ENCODE measurements at places on chromosomes 4 and X.

- H3K36me3 ChIP-seq, result no peaks in the 10 kb centered on the region
- H3K27ac ChIP-seq, result no peak overlapping the region
- DNase-seq, result no peak
- no peaks in the 10 kb centered on the region for H3K4me1 ChIP-seq
- no peaks in the 10 kb centered on the region for H3K27me3 ChIP-seq
Measured at GRCh38 chrX:137742846-137743245, 176.9 kb downstream of the ZIC3 start.

DNA sequence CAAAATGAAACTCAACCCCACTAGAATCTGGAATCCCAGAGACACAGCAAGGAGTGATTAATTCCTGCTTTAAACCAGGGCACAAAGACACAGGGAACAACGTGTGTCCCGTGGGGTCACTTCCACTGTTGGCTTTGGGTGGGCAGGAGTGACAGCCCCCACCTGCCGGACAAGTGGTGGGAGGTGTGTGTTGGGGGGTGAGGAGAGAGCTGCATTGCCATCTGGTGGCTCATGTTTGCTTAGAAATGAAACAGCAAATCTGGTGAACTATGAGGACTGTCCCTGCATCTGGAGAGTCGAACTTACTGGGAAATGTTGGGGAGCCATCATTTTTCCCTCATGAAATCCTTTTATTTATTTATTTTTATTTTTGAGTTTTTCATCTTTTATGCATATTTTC lies 75.9 kb upstream of the AFAP1 start:
- H3K36me3 ChIP-seq, result no peaks in the 10 kb centered on the region
- DNase-seq, result no peak
- no peaks in the 10 kb centered on the region for H3K4me1 ChIP-seq
- no peak overlapping the region for H3K4me3 ChIP-seq
- H3K27ac ChIP-seq, result no peak overlapping the region

- H3K27ac ChIP-seq, result no peak overlapping the region
- H3K36me3 ChIP-seq, result no peaks in the 10 kb centered on the region
- no peak overlapping the region for H3K4me3 ChIP-seq
- no peaks in the 10 kb centered on the region for H3K27me3 ChIP-seq
- no peak for DNase-seq
- no peaks in the 10 kb centered on the region for H3K4me1 ChIP-seq
Measured at GRCh38 chrX:91066104-91066503, 368.5 kb upstream of the PABPC5 start.

DNA sequence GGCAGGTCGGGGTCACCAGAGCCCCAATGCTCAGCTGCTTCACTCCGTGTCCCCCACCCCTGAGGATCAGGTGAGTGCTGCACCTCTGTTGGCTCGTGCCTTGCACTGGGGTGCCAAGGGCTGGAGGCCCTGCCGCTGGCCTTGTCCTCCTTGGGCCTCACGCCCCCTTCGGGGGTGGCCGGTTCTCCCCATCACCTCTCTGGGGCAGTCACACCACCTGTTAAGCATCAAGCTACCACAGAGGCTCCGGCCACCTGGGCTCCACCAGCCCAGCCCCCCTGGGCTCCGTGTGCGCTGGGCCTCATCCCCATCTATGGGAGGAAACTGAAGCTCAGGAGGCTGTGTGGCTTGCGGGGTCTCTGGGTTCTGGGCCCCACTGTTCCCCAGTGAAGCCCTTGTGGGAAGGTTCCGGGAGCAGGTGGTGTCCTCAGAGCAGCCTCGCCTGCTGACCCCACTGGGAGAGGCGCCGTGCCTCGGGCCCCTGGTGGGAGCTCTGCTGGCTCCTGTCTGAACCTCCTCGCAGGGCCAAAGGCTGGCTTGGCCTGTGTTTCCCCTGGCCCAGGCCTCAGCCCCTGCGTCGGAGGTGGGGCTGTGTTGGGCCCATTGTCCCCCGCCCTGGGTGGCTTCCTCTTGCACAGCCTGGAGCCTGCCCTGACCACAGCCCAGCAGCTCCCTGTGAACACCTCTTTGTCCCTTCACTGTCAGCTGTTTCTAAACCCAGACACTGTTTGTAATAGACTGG lies 30.8 kb downstream of the DOK7 start:
- H3K4me1 ChIP-seq, result peaks cover 10% of the 10 kb centered on the region
- no peak overlapping the region for H3K4me3 ChIP-seq
- DNase-seq, result no peak

- H3K36me3 ChIP-seq, result no peaks in the 10 kb centered on the region
- peaks cover 5% of the 10 kb centered on the region for H3K4me1 ChIP-seq
- H3K27ac ChIP-seq, result no peak overlapping the region
- no peaks in the 10 kb centered on the region for H3K27me3 ChIP-seq
- no peak for DNase-seq
Measured at GRCh38 chrX:56068274-56068758, 163.8 kb upstream of the KLF8 start.

DNA sequence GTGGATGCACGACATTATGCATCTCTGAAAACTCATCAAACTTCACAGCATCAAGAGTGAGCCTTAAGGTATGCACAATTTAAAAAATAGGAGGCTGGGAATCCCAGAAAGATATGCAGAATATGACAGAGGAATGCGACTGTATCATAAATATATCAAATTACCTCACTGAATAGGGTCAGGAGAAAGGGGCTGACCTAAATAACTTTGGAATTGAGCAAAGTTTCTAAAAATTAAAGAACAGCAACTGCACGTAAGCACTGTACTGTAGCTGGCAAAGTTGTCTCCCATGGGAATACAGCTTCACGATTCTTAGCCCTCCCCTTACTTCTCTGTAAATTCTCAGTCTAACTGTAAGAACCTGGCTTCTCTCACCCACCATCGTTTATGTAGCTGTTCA lies 397.4 kb upstream of the ZFP42 start:
- no peak overlapping the region for H3K4me3 ChIP-seq
- no peak for DNase-seq
- no peaks in the 10 kb centered on the region for H3K27me3 ChIP-seq
- H3K27ac ChIP-seq, result no peak overlapping the region
- H3K36me3 ChIP-seq, result no peaks in the 10 kb centered on the region

DNA sequence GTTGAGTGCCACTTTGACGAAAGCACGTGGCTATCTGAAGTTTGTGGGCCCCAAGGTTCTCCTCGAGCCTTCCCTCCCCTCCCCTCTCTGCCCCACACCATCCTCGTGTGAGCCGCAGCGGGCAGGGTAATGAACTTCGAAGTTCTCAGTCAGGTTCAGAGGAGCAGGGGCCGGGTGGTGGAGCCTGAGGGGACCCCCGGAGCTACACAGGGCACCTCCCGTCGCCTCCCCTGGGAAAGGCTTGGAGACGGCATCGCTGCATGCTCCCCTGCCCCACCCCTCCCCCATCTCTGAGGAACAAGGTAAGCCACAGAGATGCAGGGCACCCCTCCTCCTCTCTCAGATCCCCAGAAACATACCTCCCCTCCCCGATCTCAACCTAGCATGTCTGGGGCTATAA lies 2.8 kb upstream of the NKX1-1 start:
- DNase-seq, result no peak
- peaks cover 3% of the 10 kb centered on the region for H3K36me3 ChIP-seq
- peaks cover 72% of the 10 kb centered on the region for H3K27me3 ChIP-seq

GRCh38 chrX:150856101-150856500 lies 42.4 kb downstream of the CD99L2 start:
- no peaks in the 10 kb centered on the region for H3K27me3 ChIP-seq
- peaks cover 1% of the 10 kb centered on the region for H3K36me3 ChIP-seq
- no peak overlapping the region for H3K27ac ChIP-seq
- DNase-seq, result no peak
- H3K4me3 ChIP-seq, result no peak overlapping the region
- H3K4me1 ChIP-seq, result peaks cover 10% of the 10 kb centered on the region

GRCh38 chr4:6402566-6403399 lies 69.6 kb downstream of the PPP2R2C start:
- H3K4me3 ChIP-seq, result no peak overlapping the region
- peaks cover 1% of the 10 kb centered on the region for H3K36me3 ChIP-seq

DNA sequence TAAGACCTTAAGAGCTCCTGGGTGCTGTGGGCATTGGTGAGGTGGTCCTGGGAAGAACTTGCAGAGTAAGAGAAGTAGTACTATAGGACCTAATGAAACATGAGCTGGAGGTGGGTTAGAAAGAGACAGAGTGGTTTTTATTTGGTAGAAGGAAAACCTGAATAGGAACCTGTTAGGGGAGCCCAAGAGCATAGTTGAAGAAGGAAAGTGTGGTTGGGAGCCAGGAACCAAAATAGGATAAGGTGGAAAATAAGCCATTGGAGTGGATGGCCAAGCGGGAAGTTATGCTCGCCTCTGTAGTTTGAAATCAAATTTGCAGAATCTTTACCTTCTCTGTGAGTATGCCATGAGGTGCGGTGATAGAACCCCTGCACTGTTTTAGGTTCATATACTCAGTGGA lies 26.7 kb downstream of the GAB1 start:
- no peaks in the 10 kb centered on the region for H3K27me3 ChIP-seq
- DNase-seq, result no peak
- no peak overlapping the region for H3K4me3 ChIP-seq
- no peak overlapping the region for H3K27ac ChIP-seq

GRCh38 chr4:145501051-145501660 lies 19.5 kb downstream of the SMAD1 start:
- H3K4me1 ChIP-seq, result peaks cover 6% of the 10 kb centered on the region
- peaks cover 2% of the 10 kb centered on the region for H3K36me3 ChIP-seq
- no peak for DNase-seq
- H3K27me3 ChIP-seq, result no peaks in the 10 kb centered on the region
- H3K27ac ChIP-seq, result no peak overlapping the region

- no peaks in the 10 kb centered on the region for H3K27me3 ChIP-seq
- DNase-seq, result peak; percentile 83
- peaks cover 72% of the 10 kb centered on the region for H3K4me1 ChIP-seq
Measured at GRCh38 chr4:26873391-26874026, 12.9 kb downstream of the STIM2 start.

- H3K36me3 ChIP-seq, result peaks cover 11% of the 10 kb centered on the region
- DNase-seq, result no peak
- peaks cover 35% of the 10 kb centered on the region for H3K4me1 ChIP-seq
- H3K27me3 ChIP-seq, result no peaks in the 10 kb centered on the region
Measured at GRCh38 chr4:165331359-165331758, 3.9 kb downstream of the MSMO1 start.

GRCh38 chr4:167779280-167779679 lies 313.1 kb upstream of the ANXA10 start:
- no peaks in the 10 kb centered on the region for H3K4me1 ChIP-seq
- H3K36me3 ChIP-seq, result no peaks in the 10 kb centered on the region
- H3K4me3 ChIP-seq, result no peak overlapping the region
- no peak for DNase-seq

DNA sequence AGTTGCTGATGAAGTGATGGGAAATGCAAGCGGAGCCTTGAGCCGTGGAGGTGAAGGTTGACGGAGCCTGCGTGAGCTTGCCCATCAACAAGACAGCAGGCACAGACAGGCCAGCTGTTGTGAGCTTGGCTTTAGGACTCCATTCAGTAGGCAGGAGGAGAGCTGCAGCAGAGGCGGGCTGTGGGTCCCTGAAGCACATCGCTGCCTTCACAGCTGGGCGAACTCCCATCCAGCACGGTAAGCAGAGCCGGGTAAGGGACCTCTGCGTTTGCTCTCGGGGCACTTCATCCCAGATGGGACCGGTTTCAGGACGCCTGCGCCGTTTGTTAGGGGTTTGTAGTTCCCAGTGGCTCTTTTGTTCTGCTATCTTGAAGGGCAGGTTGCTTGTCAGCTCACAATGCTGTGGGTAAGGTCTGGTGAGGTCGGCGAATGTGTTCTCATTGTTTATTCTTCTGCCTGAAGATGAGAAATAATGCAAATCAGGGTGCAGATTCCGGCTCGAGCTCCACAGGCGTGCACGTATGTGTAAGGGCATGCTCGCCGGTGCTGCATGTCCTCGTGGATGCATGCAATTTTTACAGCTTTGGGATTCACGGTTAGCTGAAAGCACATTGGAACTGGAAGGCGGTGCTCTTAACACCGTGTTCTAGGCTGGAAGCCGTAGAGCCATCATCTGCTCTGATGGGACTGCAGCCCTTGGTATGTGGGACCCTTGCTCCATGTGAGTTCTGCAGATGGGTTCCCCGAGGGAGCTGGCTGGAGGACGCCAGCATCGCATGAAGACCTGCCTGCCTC lies 54.6 kb upstream of the CLDN34 start:
- DNase-seq, result no peak
- H3K4me3 ChIP-seq, result no peak overlapping the region
- H3K27ac ChIP-seq, result no peak overlapping the region
- H3K4me1 ChIP-seq, result no peaks in the 10 kb centered on the region
- no peaks in the 10 kb centered on the region for H3K36me3 ChIP-seq

GRCh38 chr4:55864577-55865223 lies 11.3 kb downstream of the EXOC1 start:
- H3K27ac ChIP-seq, result no peak overlapping the region
- DNase-seq, result no peak
- peaks cover 12% of the 10 kb centered on the region for H3K4me1 ChIP-seq
- H3K27me3 ChIP-seq, result no peaks in the 10 kb centered on the region
- no peak overlapping the region for H3K4me3 ChIP-seq

GRCh38 chrX:39866229-39866628 lies 231.5 kb downstream of the BCOR start:
- H3K27me3 ChIP-seq, result no peaks in the 10 kb centered on the region
- DNase-seq, result no peak
- no peak overlapping the region for H3K4me3 ChIP-seq
- no peaks in the 10 kb centered on the region for H3K36me3 ChIP-seq
- peaks cover 25% of the 10 kb centered on the region for H3K4me1 ChIP-seq
- H3K27ac ChIP-seq, result no peak overlapping the region

- no peaks in the 10 kb centered on the region for H3K36me3 ChIP-seq
- no peaks in the 10 kb centered on the region for H3K27me3 ChIP-seq
- no peak overlapping the region for H3K4me3 ChIP-seq
- H3K4me1 ChIP-seq, result no peaks in the 10 kb centered on the region
Measured at GRCh38 chr4:128698386-128698785, 111.1 kb upstream of the JADE1 start.

- H3K27ac ChIP-seq, result peak overlapping the region; percentile 82
- peak overlapping the region; percentile 93 for H3K4me3 ChIP-seq
- no peak for DNase-seq
- H3K36me3 ChIP-seq, result peaks cover 31% of the 10 kb centered on the region
- no peaks in the 10 kb centered on the region for H3K27me3 ChIP-seq
- H3K4me1 ChIP-seq, result peaks cover 21% of the 10 kb centered on the region
Measured at GRCh38 chrX:40098264-40099054, 701 bp upstream of the BCOR start.

DNA sequence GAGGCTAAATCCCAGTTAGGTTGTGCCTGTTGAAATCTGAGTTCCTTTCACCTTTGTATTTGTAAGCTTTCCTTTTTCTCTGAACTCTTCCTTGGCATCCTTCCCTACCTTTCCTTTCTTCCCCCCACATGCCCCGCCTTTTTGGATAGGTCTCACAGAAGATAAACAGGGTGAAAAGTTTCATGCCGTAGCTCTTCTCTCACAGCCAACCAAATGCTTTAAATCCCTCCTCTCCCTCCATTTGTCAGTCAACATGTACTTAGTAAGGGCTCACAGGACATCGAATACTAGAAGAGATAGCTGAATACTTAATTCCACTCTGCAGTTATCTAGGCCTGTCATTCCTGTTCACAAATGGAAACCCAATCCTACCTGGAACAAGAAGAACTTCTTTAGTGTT lies 107.1 kb upstream of the BMPR1B start:
- no peak overlapping the region for H3K27ac ChIP-seq
- peaks cover 3% of the 10 kb centered on the region for H3K36me3 ChIP-seq
- peaks cover 5% of the 10 kb centered on the region for H3K4me1 ChIP-seq
- no peak overlapping the region for H3K4me3 ChIP-seq
- no peak for DNase-seq

- no peak for DNase-seq
- H3K4me3 ChIP-seq, result no peak overlapping the region
- H3K27me3 ChIP-seq, result no peaks in the 10 kb centered on the region
- no peaks in the 10 kb centered on the region for H3K4me1 ChIP-seq
Measured at GRCh38 chrX:116872931-116873330, 410.2 kb upstream of the CT83 start.

- no peak overlapping the region for H3K4me3 ChIP-seq
- H3K36me3 ChIP-seq, result no peaks in the 10 kb centered on the region
- no peaks in the 10 kb centered on the region for H3K4me1 ChIP-seq
- no peak overlapping the region for H3K27ac ChIP-seq
Measured at GRCh38 chr4:74423104-74423503, 21.8 kb upstream of the AREG start.

Data from central memory CD8-positive, alpha-beta T cell (primary cell).